CD4-positive, alpha-beta T cell treated with Interleukin-2 at 100 ng/mL for 4 hours (primary cell): ENCODE measurements at places on chromosomes 3 and 15.
A peak's percentile ranks its signal among the peaks of the same experiment; 100 is the strongest.

DNA sequence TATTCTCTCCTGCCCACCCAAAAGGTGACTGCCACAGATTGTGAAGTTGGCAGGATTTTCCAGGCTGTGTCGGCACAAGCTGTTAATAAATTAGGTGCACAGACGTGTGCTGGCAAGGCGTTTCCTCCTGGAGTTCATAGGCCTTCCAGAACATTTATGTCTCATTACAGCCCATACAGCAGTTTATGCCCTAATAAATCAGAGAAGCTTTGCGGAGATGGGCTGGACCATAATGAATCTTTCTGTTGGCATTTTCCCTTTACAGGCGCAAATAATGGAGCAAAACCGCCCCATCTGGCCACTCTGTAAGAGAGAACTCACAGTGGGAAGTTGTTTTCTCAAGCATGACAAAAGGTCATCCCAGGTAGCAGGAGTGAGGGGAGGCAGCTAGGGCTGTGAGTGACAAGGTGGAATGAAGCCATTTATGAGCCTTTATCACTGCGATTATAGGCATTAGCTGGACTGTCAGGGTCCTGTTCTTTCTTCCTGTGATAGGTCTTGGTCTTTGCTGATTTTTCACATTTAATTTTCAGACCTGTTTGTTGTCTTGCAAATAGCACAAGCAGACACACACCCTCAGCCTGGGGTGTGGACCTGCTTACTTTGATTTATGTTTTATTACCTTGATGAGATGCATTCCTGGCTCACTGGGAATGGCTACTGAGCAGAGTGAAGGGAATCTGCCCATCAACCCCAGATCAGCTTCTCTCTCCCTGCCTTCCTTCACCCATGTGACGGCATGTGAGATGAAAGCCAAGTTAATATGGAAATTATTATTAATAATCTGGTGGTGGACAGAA lies 257.5 kb downstream of the LRTM1 start:
- no peak for DNase-seq

- no peak for DNase-seq
Observed at GRCh38 chr15:35602836-35603235, 56.9 kb upstream of the DPH6 start.

GRCh38 chr3:48244461-48244860 lies 3.6 kb downstream of the ZNF589 start:
- no peak for DNase-seq

GRCh38 chr3:12822725-12823373 lies 18.5 kb downstream of the RPL32 start:
- no peak for DNase-seq

GRCh38 chr15:91572110-91572509 lies 281.4 kb upstream of the SLCO3A1 start:
- DNase-seq: no peak

DNA sequence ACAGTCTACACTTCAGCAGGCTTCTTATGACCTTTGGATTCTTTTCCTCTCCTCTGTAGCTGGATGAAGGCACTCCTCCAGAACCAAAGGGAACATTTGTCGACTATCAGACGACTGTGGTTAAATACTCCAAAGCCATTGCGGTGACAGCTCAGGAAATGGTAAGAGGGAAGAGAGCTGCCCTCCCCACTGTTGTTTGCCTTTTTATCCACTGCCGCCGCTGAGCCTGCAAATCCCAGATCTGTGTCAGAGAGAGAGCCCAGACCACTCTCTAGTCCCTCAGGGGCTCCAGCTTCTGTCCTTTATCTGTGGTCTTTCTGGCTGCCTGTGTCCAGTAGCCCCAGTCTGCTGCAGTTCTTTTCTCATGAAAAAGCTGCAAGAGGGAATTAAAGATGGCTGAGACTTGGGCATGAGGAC lies 261.5 kb upstream of the TPM1 start:
- no peak for DNase-seq

DNA sequence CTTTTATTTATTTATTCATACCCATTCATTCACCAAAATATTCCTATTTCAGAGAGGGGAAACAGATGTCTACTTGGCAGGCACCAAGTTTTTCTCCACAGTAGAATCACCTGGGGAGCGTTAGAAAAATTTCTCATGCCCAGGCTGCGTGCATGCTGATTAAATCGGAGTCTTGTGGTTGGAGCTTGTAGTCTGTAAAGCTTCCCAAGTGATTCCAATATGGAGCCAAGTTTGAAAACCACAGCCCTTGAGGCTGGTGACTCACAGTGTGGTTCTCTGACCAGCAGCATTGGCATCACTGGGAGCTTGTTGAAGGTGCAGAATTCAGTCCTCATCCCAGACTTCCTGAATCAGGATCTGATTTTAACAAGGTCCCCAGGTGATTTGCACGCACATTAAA lies 49.7 kb downstream of the PDHB start:
- no peak for DNase-seq

DNA sequence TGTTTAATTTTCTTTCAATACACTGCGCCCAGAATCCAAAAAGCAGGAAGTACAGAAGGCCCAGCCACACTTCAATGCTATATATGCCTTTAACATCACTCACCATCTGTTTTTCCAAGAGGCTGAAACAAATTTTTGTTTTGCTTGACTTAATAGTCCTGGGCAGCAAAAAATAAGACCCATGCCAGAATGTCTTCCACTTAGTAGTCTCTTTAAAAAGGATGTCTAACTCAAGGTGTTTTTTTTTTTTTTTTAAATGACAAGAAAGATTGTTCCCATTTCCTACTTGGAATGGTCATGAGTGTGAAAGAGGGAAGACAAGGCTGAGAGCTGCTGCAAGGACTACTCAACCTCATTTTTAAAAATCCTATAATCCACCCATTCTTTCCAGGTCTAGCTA lies 590.3 kb upstream of the SGO1 start:
- DNase-seq: no peak

GRCh38 chr3:170815936-170816335 lies 54.1 kb downstream of the RPL22L1 start:
- no peak for DNase-seq

GRCh38 chr3:198080521-198081384 lies 120.7 kb downstream of the LMLN start:
- DNase-seq: peak; percentile 70

- DNase-seq: no peak
Observed at GRCh38 chr3:133965906-133966305, 63.8 kb downstream of the SLCO2A1 start.

- DNase-seq: no peak
Observed at GRCh38 chr3:8990266-8991215, 27.3 kb upstream of the RAD18 start.

GRCh38 chr3:194592798-194593752 lies 40.1 kb downstream of the TMEM44 start:
- no peak for DNase-seq

DNA sequence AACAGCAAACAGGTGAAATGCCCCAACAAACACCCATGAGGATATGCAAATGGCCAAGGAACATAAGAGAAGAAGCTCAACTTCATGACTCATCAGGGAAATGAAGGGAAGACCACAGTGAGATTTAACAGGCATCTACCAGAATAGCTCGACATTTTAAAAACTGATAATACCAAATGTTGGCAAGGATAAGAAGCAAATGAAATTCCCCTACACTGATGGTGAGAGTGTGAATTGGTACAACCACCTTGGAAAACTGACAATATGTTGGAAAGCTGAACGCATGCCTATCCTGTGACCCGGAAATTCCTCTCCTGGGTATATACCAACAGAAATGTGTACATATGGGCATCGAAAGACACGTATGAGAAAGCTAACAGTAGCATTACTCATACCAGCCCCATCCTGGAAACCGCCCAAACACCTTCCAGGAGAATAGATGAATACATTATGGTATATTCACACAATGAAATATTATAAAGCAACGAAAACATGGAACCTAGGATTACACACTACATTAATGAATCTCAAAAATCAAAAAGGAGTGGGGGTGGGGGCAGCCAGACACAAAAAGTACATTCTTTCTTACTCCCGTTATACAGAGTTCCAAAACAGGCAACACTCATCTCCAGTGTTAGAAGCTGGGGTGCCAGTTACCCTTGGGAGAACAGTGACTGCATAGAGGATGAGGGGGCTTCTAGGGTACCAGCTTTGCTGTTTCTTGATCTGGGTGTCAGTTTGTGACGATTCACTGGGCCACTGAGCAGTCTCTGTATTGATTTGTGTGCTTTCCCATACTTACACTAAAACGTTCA lies 16.9 kb downstream of the RFTN1 start:
- peak; percentile 27 for DNase-seq
